Left lung (tissue), 14 donors: ENCODE measurements at places on chromosomes 7 and 10. TPM values are rescaled to one million over a fixed set of nuclear protein-coding genes. Genes with fewer than 3 reads are reported as not detected.

ADARB2 gene
- polyA plus RNA-seq = 0.60 TPM

PAPSS2 gene
- polyA plus RNA-seq = 57.1 TPM

KLHDC10 gene
- polyA plus RNA-seq = 39.1 TPM

DGKI gene
- polyA plus RNA-seq = 0.45 TPM

MNX1 gene
- 0.68 TPM for polyA plus RNA-seq

NSUN5 gene
- 19.2 TPM for polyA plus RNA-seq

FGFBP3 gene
- polyA plus RNA-seq = 3.7 TPM
